Adipocyte (in vitro differentiated cells): ENCODE measurements at places on chromosomes 5 and 9.
A peak's percentile ranks its signal among the peaks of the same experiment; 100 is the strongest.

GRCh38 chr9:6171667-6172066, 43.9 kb upstream of the IL33 start:
- DNase-seq = peak; percentile 2

DNA sequence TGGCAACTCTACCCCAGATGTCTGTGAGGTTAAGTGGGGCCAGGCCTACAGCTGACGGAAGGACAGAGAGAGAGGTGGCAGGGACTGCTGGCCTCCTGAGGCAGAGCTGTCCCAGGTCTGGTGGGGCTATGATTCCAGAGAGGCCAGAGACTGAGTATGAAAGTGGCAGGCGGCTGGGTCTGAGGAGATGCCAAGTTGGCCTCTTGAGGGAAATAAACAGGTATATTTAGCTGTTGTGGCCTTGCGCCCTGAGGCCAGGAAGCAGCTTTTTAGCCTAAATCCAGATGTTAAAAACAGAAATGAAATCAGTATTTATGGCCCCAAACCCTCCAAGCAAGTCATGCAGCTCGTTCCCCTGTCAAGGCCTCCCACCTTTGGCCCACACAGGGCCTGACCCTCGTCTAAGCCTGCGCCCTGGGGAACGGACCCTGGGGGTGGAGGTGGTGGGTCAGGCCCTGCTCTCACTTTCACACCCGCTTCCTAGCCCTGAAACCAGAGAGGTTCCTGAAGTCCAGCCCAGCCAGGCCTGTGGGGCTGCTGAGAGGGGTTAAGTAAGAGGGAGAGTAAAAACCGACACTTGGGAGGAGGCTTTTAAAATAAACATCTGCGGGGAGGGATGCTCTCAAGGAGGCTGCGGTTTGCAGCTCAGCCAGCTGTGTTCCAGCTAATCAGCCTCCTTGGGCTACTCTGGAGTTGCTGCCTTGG, 18.7 kb downstream of the PCDHGC5 start:
- DNase-seq = peak; percentile 92

DNA sequence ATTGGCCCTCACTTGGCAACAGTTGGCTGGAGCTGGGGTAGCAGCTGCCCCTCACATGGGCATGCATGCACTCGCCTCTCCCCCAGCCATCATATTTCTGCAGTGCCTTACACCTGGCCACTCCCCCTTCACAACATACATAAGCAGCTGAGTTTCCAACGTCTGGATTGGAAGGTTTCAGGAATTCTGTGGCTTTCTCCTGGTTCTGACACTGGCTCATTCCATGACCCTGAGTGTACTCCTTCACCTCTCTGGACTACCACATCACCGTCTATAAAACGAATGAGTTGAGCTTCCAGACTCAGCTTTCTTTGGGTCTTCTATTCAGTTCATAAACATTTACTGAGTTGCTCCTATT, 84.3 kb downstream of the GALNT10 start:
- no peak for DNase-seq

DNA sequence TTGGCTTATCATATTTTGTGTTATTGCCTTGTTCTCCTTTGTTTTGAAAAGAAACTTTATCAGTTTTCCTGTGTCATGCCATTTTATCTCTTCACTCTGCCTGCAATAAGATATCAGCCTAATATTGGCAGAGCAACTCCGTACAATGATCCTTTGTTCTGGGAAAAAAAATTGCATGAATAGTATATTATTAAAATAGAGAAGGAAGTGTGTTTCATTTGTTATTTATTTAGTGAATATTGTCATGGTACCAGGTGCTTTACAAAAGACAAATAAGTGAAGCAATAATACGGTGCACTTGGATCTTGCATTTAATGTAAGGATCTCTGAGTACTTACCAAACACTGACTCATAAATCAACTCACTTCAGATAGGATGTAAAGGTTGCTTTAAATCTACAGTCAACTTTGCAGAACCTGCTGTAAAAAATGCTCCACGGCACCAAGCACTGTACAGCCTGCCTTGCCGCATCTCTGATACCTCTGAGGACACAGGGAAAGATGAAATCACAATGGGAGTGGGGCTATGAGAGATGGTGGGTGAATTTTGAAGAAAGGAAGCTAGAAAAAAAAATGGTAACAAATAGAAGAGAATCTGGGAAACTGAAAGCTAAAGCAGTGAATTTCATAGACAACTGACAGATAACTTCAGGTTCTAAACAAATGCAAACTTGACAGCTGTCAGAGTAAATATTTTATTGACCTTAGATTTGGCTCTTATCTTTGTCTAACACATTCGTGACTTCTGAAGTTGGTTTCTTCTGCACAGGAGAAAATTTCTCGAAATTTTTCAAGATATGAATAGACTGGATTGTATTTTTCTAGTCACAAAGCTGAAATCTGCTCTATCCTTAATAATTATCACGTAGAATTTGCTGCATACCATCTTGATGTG, 232.1 kb downstream of the ENC1 start:
- DNase-seq = no peak

- DNase-seq = no peak
Observed at GRCh38 chr5:124536333-124536732, 210.1 kb downstream of the ZNF608 start.

- DNase-seq = no peak
Observed at GRCh38 chr5:159424123-159424522, 93.8 kb upstream of the IL12B start.

GRCh38 chr5:35679357-35679756, 61.7 kb downstream of the SPEF2 start:
- peak; percentile 41 for DNase-seq

DNA sequence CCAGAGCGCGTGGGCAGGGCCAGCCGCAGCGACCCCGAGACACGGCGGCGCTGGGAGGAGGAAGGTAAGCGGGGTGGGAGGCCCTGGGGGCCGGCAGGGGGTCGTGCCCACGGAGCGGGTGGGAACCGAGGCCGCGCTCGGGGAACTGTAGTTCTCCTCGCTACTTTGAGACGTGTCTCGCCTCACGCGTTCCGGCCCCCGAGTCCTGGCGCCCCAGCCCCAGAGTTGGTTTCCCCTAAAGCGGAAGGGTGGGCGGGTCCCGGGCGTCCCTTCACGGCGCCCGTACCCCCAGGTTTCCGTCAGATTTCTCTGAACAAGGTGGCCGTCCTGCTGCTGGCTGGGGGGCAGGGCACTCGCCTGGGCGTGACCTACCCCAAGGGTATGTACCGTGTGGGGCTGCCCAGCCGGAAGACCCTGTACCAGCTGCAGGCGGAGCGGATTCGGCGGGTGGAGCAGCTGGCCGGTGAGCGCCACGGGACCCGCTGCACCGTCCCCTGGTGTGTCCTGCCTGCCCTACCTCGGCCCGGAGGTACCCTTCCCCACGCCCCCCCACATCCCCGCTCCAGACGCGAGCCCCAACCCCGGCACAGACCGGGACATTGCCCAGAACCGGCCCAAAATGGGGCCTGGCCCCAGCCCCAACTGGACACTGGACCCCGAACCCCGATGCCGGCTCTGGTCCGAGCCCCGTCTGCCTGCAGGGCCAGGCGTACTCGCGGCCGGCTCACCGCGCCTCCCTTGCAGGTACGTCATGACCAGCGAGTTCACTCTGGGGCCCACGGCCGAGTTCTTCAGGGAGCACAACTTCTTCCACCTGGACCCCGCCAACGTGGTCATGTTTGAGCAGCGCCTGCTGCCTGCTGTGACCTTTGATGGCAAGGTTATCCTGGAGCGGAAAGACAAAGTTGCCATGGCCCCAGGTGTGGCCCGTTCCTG, 709 bp downstream of the UAP1L1 start:
- DNase-seq = peak; percentile 28

GRCh38 chr9:71638627-71639026, 129.7 kb downstream of the CEMIP2 start:
- DNase-seq = no peak

DNA sequence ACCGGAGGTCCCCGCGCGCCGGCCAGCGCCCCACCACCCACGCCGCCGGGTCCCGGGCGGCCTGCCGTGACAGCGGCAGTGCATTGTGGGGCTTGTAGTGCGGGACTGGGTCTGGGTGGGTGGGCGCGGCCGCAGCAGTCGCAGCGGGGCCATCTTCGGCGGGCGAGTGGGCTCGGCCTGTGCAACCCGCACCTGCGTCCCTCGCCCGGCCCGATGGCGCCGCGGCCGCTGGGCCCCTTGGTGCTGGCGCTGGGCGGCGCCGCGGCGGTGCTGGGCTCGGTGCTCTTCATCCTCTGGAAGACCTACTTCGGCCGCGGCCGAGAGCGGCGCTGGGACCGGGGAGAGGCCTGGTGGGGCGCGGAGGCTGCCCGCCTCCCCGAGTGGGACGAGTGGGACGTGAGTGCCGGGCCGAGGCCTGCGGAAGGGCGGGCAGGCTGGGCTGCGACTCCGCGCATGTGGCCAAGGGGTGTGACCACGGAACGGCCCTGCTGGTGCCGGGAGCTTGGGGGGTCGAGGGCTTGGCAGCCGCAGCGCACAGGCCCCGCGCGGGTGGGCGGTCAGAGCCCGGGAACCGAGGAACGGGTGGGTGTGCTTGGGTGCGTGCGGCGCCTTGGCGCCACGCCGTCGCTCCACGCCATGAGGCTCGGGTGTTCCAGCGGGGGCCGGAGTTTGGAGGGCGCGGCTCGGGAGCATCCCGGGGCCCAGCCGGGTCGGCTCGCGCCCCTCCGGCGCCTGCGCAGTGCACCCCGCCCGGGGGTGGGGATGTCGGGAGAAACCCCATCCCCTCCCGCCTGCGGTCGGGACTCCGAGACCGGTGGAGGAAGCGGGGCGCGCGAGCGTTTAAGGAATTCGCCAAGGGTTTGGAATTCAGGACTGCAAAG, at the start of gene ARL10:
ARL10 (plus strand) TSS at position 137 of the 881 bp plus-strand sequence; CDS start at position 214, 77 bp downstream.
- DNase-seq = peak; percentile 84

DNA sequence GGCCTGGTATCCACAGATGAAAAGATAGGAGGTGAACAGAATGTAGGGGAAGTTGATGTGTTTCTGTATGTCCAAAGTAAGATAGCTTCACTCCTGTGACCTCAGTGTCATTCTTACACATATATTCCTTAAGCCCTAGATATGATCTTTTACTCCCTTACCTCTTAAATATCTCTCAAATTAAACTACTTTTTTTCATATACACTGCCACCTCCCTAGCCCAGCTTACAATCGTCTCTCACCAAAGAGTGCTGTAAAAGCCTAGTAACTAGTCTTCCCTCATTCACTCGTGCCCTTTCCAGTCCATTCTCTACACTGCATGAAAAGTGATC, 5.3 kb downstream of the DNAI1 start:
- DNase-seq = no peak

DNA sequence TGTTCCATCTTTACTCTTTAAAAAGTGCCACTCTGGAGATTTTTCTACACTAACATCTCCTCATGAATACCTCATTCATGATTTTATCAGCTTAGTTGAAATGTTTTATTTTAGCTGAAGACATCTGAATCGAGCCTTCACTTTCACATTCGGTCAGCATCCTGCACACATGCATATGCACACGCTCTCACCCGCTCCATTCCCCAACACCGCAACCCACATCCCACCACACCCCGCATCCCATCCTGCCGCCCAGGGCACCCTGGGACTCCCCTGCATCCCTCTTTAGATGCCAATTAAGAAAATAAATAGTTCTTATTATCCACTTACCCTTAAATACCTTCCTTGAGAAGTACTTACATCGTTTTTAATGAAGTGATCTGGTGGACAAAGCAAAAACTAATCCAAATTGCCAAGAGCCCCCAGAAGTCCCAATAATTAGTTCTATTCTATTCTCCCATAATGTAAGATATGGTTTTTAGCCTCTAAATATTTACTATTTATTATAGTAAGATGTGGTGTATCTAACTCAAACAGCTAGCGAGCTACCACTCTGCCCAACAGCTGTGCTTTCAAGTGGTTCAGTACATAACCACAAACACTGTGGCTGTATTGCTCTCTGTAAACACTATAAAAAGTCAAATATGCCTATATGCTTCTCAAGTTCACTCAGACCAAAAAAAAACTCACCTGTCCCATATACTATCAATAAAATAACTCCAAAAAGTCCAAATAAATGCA, 38.2 kb downstream of the GZMK start:
- no peak for DNase-seq

GRCh38 chr5:35820735-35821134, 36.0 kb upstream of the IL7R start:
- DNase-seq = no peak
